ENCODE measurements at places on chromosomes 3 and 15.
A peak's percentile ranks its signal among the peaks of the same experiment; 100 is the strongest.

DNA sequence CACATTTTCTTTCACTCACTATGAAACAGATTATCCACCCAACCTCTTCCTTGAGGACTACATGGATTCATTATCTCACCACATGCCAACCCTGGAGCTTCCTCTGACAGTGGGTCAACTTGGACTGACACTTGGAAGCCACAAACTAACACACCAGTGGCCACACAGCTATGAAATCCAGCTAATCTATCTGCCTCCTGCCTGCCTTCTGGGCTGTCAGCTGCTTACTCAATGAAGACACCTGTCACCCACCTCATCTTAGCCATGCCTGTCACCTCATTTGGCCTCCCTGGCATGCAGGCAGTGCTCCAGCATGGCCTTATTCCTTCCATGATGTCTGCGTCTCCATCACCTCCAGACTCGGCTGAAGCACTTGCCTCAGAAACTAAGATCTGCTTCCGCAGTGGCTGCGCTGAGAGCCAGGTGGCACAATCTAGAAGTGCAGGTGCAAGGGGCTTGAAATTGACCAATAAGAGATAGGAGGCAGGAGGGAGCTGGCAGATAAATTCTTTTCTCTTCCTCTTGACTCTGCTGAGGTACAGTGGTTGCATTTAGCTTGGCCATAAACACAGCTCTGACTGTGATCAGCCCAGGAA, 105.2 kb upstream of the RNF7 start:
- DNase-seq: no peak

DNA sequence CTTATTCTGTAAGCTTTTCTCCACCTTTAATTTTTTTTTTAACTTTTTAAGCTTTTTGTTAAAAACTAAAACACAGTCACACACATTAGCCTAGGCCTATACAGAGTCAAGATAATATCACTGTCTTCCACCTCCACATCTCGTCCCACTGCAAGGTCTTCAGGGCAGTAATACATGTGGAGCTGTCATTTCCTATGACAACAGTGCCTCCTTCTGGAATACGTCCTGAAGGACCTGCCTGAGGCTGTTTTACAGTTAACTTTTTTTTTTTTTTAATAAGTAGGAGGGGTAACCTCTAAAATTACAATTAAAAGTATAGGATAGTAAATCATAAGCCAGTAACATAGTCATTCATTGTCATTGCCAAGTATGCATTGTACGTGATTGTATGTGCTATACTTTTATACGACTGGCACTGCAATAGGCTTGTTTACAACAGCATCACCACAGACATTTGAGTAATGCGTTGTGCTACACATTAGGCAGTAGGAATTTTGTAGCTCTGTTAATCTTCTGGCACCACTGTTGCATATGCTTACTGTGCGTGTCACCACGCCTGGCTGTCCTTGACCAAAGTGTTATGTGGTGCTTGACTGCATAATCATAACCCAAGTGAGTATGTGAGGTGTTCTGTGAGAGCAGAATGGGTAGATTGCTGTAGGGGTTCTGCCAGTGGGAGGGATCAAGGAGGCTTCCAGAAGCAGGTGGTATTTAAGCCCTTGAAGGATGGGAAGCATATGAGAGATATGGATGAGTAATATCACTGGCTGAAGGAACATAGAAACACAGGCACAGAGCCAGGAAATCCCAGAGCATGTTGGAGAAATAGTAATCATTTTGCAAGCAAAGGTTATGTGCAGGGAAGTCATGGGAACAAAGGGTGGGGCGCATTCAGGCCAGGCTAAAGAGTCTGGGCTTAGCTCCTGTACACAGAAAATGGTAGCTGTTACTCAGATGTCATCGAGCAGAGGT, 18.3 kb downstream of the FBXO22 start:
- DNase-seq: peak; percentile 48

GRCh38 chr15:39595338-39596221, 14.7 kb downstream of the THBS1 start:
- DNase-seq: no peak

DNA sequence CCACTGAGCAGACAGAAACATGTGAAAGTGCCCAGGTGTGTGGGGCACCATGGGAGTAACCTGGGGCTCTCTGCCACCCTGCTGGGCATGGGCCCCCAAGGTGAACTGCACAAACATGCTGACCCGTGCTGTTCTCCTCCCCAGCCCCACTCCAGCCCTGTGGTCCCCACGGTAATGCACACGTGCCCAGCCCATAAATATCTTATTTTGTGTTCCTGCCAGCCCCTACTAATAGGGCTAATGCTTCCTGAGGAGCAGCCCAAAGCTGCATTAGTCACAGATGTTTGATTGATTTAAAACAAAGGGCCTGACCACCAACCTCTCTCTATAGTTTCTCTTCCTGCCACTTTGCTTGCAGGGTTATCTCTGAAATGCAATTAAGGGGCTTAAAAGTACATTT, 95.4 kb downstream of the ABHD5 start:
- DNase-seq: no peak

DNA sequence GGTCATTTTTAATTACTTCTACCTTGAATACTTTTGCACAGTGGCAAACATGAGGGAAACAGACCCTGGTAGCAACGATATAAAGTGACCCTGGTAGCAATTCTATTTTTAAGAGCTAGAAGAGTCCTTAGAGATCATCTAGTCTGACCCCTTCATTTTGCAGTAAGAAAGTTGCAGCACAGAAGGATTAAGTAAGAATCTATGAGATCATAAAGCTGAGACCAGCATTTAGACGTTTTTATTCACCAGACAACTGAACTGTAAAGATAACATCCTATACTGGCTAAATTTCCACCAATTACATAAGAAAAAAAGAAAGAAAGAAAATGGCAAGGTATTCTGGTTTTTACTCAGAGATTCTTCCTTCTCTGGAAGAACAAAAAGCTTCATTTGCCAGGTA, 49.9 kb downstream of the LRRFIP2 start:
- no peak for DNase-seq

- DNase-seq: no peak
These were observed 29.4 kb downstream of the EEFSEC start for GRCh38 chr3:128182656-128183055.
